Vagina (tissue), 2 donors: ENCODE measurements at places on chromosomes 1 and 21. TPM values are rescaled to one million over a fixed set of nuclear protein-coding genes. Genes with fewer than 3 reads are reported as not detected.

- H3K4me3 ChIP-seq, result peak overlapping the region; percentile 50
- no peak for DNase-seq
- H3K36me3 ChIP-seq, result no peaks in the 10 kb centered on the region
- peak overlapping the region; percentile 71 for H3K27ac ChIP-seq
- peaks cover 19% of the 10 kb centered on the region for H3K4me1 ChIP-seq
- no peaks in the 10 kb centered on the region for H3K27me3 ChIP-seq
Measured at GRCh38 chr1:151131701-151132334, 14.6 kb downstream of the SEMA6C start.

The SPATA6 gene
- total RNA-seq, result 30.4 TPM

GRCh38 chr1:239218301-239218700, 168.1 kb upstream of the CHRM3 start:
- DNase-seq, result no peak
- no peak overlapping the region for H3K27ac ChIP-seq
- no peak overlapping the region for H3K4me3 ChIP-seq
- no peaks in the 10 kb centered on the region for H3K27me3 ChIP-seq
- no peaks in the 10 kb centered on the region for H3K4me1 ChIP-seq

The RHCE gene
- not detected for total RNA-seq

DNA sequence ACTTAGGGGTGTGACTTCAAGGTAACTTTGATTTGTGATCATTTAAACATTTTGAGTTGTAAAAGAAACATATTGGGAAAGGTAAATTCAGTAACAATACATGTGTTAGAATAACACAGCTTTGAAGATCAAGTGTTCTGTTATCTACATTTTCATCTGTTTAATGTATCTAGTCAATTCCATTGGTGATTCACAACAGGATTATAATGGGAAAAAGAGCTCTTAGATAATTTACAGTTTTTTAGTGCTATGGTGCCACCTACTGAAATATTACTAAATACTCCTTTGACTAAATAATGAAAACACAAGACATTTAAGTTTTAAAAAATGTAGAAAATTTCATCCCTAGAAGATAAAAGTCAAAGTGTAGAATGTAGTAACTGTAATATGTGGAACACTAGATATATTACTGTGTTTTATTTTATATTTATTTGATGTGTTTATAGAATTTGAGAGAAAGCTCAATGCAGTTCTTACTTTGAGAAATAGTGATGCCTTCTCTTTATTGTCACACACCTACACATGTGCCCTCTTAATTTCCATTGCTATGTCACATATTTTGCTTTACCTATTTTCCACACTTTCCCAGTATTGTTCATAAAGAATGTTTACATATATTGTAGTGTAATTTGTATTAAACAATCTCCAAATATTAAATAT, 47.4 kb downstream of the PTPRC start:
- H3K27me3 ChIP-seq, result no peaks in the 10 kb centered on the region
- no peaks in the 10 kb centered on the region for H3K4me1 ChIP-seq
- no peak overlapping the region for H3K4me3 ChIP-seq
- no peak for DNase-seq
- no peaks in the 10 kb centered on the region for H3K36me3 ChIP-seq

GRCh38 chr1:7257225-7257624, 472.0 kb downstream of the CAMTA1 start:
- no peak overlapping the region for H3K27ac ChIP-seq
- no peaks in the 10 kb centered on the region for H3K36me3 ChIP-seq

GRCh38 chr1:180228648-180229482, 1.2 kb upstream of the LHX4 start:
- peaks cover 38% of the 10 kb centered on the region for H3K27me3 ChIP-seq
- no peak overlapping the region for H3K27ac ChIP-seq
- H3K36me3 ChIP-seq, result no peaks in the 10 kb centered on the region
- peak overlapping the region; percentile 52 for H3K4me3 ChIP-seq

DNA sequence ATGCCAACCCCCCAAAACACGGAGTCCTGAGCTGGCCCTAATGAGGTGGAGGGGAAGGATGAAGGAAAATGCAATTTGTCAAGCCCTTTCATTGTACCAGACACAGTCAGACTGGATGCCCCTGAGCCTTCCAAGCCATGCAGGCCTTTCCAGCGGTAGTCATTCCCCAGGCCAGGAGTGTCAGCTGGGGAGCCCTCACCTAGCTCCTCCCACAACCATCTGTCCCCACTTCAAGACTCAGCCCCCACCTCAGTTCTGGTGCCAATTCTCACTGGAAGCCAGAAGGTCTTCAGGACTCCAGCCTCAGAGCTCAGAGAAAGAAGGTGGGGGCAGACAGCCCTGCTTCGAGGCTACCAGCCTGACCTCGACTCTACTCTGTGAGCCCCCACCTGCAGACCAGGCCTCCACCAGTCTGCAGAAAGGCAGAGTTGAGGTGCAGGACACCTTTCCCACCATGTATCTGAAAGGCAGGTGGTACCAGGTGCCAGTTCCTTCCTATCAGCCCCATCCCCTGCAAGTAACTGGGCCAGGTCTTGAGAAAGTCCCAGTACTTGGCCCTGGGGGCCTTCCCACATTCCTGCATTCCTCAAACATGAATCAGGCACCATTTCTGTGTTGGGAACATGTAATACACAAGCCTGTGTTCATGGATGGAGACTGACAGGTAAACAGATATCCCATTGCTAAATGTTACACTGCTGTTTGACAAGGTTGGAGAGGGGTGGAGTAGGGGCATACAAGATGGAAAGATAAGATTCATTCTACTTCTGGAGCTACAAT, 180.6 kb upstream of the EDN2 start:
- H3K27me3 ChIP-seq, result no peaks in the 10 kb centered on the region
- no peaks in the 10 kb centered on the region for H3K36me3 ChIP-seq
- no peak for DNase-seq
- H3K27ac ChIP-seq, result no peak overlapping the region

The FCRL1 gene
- 0.49 TPM for total RNA-seq

DNA sequence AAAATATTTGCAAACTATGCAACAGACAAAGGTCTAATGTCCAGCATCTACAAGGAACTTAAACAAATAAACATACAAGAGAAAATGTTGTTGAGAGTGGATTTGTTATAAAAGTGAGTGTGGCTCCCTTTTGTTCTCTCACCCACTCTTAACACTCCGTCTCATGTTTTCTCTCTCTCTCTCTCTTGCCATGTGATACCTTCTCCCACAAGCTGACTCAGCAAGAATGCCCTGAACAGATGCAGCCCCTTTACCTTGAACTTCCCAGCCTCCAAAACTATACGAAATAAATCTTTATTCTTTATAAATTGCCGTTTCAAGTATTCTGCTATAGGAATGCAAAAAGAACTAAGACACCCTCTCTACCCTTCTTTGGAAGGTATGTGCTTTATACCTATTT, 234.1 kb downstream of the ADGRL2 start:
- no peak for DNase-seq
- no peaks in the 10 kb centered on the region for H3K36me3 ChIP-seq
- no peaks in the 10 kb centered on the region for H3K4me1 ChIP-seq
- no peak overlapping the region for H3K4me3 ChIP-seq
- H3K27ac ChIP-seq, result no peak overlapping the region

The RCAN3 gene
- 11.3 TPM for total RNA-seq

DNA sequence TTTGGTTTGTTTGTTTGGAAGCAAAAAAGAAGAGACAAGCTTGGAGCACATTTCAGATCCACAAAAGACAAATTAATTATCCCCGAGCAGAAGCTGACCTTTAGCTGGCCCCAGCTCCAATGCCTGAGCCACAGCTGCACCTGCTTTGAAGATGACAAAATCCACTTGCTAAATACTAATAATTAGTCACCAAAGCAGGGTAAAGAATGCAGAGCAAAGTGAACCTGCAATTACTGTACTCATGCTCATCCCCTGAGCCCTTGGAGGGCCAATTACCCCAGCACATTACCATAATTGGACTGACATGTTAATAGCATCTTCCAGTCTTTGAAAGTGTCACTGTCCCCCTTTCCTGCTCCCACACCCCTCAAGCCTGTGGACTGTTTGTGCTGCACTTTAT, 38.2 kb upstream of the KCND3 start:
- no peaks in the 10 kb centered on the region for H3K27me3 ChIP-seq
- DNase-seq, result no peak
- H3K36me3 ChIP-seq, result no peaks in the 10 kb centered on the region
- H3K4me1 ChIP-seq, result no peaks in the 10 kb centered on the region

- H3K36me3 ChIP-seq, result no peaks in the 10 kb centered on the region
- H3K4me3 ChIP-seq, result no peak overlapping the region
- no peak overlapping the region for H3K27ac ChIP-seq
- H3K27me3 ChIP-seq, result no peaks in the 10 kb centered on the region
- no peak for DNase-seq
Measured at GRCh38 chr21:23017989-23018388, 2019.8 kb downstream of the NCAM2 start.

DNA sequence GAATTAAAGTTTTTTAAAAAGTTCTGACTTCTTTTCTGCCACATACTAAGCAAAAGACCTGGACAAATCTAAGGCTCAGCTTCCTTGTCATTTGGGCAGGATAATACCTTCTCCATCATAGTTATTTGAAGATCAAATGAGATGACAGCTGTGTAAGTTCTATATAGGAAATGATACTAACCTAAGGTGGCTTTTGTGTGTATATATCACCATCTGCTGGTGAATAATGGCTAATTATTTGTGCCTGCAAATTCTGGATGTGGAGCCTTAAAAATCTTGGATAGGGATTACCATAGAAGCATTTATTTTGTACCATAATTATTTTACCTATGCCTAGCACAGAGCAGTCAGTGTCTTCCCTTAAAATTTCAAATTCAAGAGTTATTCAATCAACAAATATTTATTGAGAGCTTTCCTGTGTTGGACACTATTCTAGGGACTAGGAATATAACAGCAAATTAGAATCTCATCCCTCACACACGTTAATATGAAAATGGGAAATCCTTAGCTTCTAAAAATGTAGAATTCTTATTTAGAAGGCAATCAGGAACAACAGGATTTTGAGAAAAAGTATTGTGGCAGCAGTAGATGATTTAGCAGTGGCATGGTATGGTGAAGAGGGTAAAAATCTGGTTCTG, 89.8 kb downstream of the TMEM200B start:
- no peaks in the 10 kb centered on the region for H3K4me1 ChIP-seq
- no peak for DNase-seq
- H3K27ac ChIP-seq, result no peak overlapping the region
- H3K4me3 ChIP-seq, result no peak overlapping the region
- H3K36me3 ChIP-seq, result no peaks in the 10 kb centered on the region

DNA sequence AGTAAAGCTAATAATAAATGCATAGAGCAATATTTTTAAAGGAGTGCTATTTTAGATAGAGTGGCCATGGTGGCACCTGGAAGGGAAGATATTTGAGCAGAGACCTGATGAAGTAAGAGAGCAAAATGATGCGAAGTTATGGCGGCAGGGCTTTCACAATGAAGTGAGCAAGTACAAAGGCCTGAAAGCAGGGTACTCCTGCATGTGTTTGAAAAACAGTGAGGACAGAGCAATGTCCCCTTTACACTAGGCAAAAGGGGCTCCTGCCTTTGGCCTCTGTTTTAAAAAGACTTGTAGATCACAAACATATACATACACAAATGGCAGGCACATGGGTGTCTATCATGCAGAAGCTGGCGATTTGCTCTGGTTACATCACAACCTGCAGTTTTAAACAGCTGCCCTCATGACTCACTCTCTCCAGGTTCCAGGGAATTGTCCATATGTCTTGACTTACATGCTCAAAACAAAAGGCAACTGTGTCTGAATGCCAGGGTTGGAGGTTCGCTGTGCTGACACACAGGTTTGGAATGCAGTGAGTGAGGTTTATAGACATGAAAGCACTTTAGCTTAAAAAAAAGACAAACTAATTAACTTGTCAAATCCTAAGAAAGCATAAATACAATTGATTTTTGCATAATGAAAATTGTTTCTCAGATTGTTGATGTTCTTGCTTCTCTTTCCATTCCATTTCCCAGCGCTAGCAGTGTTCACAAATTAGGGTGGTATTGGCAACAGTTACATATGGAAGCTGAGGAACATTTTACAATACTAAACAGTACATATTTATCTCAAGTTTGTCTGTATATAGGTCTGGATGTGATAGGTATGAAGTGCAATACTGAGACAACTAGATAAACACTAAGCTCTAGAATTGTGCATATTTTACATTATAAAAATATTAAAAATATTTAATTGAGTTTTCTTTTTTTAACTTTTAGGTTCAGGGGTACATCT, 313.9 kb downstream of the BARHL2 start:
- no peak overlapping the region for H3K27ac ChIP-seq
- H3K27me3 ChIP-seq, result no peaks in the 10 kb centered on the region

DNA sequence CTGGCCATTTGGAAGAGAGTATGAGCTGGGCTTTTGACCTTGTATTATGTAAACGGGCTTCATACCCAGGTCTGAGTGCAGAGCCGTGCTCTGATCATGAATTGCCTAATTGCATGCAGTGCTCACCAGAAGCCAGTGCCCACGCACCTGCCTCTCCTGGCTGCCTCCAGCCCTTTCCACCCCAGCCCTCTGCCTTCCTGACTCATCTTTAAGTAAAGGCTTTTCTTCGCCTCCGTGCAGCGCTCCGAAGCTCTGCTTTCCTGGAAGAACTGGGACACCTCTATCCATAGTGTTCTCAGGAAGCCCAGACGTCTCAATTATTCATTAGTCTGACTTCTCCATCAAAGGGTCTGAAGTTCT, 413.7 kb downstream of the PTPRU start:
- H3K4me3 ChIP-seq, result no peak overlapping the region
- no peaks in the 10 kb centered on the region for H3K4me1 ChIP-seq
- DNase-seq, result peak; percentile 82
- H3K27ac ChIP-seq, result no peak overlapping the region
- no peaks in the 10 kb centered on the region for H3K36me3 ChIP-seq
